ENCODE measurements at places on chromosomes 12 and 14. TPM values are rescaled to one million over a fixed set of nuclear protein-coding genes. Genes with fewer than 3 reads are reported as not detected.

The IL31 gene
- total RNA-seq: not detected

DNA sequence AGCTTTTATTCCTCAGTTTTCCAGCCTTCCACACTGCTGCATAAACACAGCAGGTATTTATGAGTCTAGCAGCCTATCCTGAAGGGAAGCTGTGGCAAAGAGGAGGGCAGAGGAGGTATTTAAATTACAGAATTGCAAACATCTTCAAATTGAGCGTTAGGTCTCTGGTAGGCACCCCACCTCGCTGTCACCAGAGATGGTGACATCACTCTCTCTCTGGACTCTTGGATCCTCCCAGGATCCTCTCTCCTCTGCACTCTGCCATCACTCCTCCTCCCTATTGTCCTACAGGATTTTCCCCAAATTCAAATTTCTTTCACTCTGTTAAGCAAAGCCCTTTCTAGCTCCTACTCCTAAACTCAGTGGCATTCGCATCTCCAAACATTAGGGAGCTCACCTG lies 6.7 kb downstream of the PLEKHD1 start:
- DNase-seq: no peak

GRCh38 chr12:55068416-55069010 lies 48.7 kb downstream of the NEUROD4 start:
- peak; percentile 12 for DNase-seq

The BDKRB2 gene
- 16.7 TPM for total RNA-seq

DNA sequence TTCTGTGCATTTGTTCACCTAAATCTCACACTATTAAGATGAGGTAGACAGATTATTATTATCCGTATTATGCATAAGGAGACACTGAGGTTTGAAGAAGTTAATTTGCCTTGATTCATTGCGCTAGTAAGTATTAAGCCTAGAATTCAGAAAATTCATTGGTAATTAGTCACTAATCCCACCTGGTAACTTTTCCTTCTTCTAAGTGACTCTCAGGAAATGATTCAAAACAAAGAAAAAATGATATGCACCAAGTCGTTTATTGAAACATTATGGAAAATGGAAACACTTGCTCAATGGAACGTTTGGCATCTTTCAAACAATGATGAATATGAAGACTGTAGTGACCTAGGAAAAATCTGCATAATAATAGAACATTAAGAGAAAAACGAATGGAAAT lies 15.2 kb downstream of the RFX4 start:
- DNase-seq: no peak
